ENCODE measurements at places on chromosomes 12 and 14. TPM values are rescaled to one million over a fixed set of nuclear protein-coding genes. Genes with fewer than 3 reads are reported as not detected.

The DDN gene
- total RNA-seq = not detected

The ALG10B gene
- 5.6 TPM for total RNA-seq

The LBHD2 gene
- not detected for total RNA-seq

The KCNJ8 gene
- total RNA-seq = 15.2 TPM

The C14orf132 gene
- total RNA-seq = 4.6 TPM
